ENCODE measurements at places on chromosomes 5 and 9. TPM values are rescaled to one million over a fixed set of nuclear protein-coding genes. Genes with fewer than 3 reads are reported as not detected.

DNA sequence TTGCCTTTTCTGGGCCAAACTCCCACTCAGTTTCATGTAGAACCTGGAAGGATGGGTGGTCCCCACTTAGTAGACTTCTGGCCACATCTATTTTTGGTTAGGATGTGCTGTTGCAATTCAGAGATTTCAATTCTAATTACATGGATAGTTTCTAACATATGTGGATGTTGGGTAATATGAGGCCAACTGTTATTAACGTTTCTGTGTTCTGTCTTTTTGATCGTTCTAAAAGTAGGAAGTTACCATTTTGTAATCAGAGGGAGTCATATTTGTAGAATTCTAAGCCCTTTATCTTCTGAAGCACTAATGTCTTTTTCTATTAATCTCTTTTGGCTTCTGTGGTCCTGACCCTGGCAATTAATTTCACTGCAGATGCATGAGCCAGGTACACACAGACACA, 141.6 kb upstream of the SPEF2 start:
- no peak for DNase-seq

- DNase-seq = no peak
These were observed 3.3 kb downstream of the CTSL start for GRCh38 chr9:87729246-87729645.

DNA sequence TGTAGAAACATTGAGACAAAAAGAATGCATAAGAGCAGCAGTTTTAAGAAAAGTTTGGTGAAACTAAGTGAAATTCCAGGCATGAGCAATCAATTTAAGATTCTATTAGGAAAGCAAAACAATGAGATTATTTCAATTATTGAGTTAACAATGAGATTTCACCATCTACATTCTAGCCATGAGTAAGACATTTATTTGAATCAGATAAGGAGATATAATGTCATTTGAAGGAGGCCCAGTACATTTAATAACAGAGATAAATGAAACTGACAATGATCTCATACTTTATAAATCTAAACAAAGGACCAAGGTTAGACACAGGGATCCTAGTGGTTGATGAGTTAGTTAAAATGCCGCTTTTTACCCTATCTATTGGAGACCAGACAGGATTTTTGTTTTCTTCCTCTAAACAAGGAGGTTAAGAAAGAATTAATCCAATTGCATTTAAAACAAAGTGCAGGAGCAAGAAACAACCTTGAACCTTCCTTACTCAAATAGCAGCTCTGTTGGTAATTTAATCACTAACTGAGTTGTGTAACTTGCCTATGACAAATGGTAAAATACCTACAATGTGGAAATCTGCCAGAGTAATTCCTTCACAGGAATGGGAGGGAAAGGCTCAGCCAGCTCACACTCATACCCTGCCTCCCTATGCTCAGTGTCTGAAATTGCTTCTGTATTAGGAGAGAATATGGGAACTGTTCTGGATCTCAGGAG, 103.5 kb upstream of the NR3C1 start:
- no peak for DNase-seq

The PCDHGB7 gene
- 0.15 TPM for total RNA-seq

GRCh38 chr9:12699529-12699928, 6.3 kb downstream of the TYRP1 start:
- no peak for DNase-seq

- no peak for DNase-seq
These were observed 174.5 kb upstream of the MAP3K1 start for GRCh38 chr5:56640763-56641406.

DNA sequence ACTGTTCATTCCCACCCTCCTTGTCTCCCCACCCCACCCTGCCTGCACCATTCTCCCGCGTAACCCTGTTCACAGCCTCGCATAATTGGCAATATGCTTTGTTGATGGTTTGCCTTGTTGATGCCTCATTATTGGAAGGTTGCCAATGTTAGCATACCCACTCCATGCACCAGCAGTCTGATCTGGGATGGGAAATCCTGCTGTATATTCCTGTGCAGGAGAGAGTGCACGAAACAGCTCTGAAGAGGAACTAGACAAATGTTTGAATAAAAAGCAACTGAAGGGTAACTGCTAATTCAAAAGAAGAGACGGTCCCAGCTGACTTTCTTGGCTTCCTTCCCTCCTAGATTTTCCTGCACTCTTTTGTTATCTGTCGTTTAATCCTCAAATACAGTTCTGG, 271.7 kb upstream of the TLE4 start:
- DNase-seq = no peak

GRCh38 chr5:180130876-180131740, 59.5 kb upstream of the RNF130 start:
- DNase-seq = no peak

The ANKDD1B gene
- 0.14 TPM for total RNA-seq

The TMED9 gene
- 199 TPM for total RNA-seq

Measured in activated T-cell treated with anti-CD3 and anti-CD28 coated beads, Interleukin-2, amount 50 U/mL, for 4 hours (primary cell).